ENCODE measurements at places on chromosomes 5 and 9.

DNA sequence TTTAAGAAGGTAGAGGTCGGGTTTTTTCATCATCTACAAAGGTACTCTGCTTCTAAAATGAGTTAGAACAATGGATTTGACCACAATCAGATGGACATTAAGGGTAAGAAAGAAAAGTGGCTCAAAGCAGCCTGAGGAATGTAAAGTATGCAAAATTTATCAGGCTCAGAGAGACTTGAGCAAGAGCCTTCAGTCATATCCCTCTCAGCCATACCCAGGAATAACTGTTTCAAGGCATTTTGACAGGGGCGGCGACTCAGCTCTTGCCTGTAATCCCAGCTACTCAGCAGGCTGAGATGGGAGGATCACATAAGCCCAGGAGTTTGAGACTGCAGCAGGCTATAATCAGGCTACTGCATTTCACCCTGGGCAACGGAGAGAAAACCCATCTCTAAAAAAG lies 38.8 kb upstream of the ANXA2R start:
- no peak for DNase-seq

- DNase-seq = no peak
Observed at GRCh38 chr5:42887097-42887496, 75.4 kb upstream of the SELENOP start.

DNA sequence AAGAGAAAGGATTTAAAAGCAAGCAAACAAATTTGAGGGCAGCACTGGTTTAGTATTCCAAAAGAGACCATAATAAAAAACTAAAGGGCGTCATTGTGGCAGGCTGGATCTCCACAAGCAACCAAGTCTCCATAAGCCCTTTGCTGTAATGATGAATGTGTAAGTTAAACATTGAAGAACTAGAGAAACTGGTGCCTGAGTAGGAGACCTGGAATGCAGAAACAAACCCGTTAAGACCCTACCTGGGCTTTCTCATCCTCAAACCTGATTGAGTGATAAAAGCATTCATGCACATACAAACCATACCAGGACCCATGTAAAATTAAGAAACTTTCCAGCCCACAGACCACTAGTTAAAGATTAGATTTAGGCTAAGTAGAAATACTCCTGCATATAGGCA lies 1.9 kb upstream of the SCGB3A2 start:
- DNase-seq = no peak

GRCh38 chr5:168975331-168975730 lies 325.6 kb downstream of the SLIT3 start:
- no peak for DNase-seq

- DNase-seq = no peak
Observed at GRCh38 chr9:34203992-34204635, 25.3 kb downstream of the UBAP1 start.

DNA sequence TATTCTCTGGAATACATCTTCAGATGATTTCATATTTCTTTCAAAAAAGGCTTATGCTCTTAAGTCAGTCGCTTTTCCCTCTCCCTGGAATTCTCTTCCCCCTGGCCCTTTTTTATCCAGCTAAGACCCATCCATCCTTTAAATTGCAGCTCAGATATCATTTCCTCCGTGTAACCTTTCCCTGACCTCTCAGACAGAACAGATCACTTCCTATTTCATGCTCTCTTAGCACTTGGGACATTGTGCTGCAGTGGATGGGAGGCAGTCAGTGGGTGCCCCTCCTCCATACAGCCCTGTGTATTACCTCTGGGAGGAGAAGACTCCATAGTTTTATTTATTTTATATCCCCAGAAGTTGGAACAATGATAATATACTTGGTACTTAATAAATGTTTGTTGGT lies 423.4 kb downstream of the ISL1 start:
- no peak for DNase-seq

Measured in ovary (tissue), 10 donors.